ENCODE measurements at places on chromosomes 4 and X.

- DNase-seq, result no peak
Observed at GRCh38 chr4:13432453-13432852, 51.7 kb downstream of the RAB28 start.

GRCh38 chrX:16311671-16312070 is 144.4 kb downstream of the MAGEB17 start:
- DNase-seq, result no peak

DNA sequence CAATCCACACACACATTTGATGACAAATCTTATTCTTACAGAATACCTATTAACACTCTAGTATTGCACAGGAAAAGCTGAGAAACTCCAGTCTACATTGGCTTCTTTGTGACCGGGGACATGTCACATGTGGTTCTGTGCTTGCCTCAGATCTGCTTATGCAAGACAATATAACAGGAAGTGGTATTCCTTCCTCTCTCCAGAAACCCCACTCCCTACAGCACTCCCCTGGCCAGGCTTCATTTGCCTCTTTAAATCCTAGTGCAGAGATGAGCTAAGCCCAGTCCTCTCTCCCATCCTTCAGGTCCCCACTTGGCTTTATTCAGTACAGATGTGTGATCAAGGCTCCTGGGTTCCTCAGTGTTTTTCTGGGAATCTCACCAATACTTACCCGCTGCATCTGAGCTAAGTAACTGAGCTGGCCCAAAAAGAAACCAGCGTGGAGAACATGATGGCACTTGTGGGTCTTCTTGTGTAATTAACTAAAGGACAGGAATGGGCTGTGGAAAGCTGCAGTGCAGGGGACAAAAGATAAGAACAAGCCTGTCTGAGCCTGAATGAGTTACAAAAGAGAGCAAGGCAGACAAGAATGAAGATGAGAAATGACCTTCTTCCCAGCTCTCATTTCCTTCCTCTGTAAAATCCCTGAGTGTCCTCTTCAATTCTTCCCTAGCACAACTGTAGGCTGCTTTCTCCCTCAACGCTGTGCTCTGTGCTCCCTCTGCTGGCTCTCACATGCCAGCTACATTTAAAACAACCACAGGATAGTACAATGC is 105.6 kb downstream of the HNRNPD start:
- peak; percentile 37 for DNase-seq

GRCh38 chrX:130728208-130728607 is 174.8 kb downstream of the ENOX2 start:
- no peak for DNase-seq

- DNase-seq, result no peak
Observed at GRCh38 chr4:165199722-165200121, 7.6 kb upstream of the KLHL2 start.

- no peak for DNase-seq
Observed at GRCh38 chr4:114088481-114088880, 109.0 kb upstream of the ARSJ start.

DNA sequence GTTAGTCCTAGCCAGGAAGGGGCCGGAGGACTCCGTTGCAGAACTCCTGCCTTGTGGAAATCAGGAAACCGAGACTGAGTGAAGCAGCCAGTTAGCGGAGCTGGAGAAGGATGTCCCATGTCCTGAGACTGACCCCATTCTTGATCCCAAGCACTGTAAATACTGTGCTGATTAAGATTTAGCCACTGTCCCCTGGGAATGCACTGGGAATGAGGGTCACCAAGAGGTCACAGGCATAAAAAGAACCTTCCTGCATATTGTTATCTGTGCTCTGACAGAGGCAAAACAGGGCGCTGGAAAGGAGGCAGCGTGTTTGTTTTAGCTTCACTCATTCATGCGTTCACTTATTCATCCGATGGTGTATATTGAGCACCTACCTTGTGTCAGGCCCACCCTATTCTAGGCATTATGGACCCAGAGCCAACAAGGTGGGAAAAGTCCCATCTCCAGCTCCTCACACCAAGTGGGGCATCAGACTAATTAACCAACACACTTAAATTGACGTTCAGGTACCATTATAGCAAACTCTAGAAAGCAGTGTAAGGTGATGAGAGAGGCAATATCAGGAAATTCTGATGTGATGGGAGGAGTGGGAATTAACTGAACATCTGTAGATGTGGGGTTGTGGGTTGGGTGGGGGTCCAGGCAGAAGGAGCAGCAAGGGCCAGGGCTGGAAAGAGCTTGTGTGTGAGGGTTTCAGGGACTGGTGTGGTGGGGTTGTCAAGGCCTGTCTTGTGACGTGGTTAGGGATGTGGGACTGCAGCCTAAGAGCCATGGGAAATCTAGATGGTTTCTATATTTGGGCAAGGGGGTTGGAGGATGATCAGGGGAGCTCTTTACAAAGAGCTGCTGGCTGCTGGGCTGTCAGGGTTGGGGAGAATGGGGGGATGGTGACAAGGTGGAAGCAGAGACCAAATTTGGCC is 10.6 kb upstream of the SLC2A9 start:
- DNase-seq, result no peak

DNA sequence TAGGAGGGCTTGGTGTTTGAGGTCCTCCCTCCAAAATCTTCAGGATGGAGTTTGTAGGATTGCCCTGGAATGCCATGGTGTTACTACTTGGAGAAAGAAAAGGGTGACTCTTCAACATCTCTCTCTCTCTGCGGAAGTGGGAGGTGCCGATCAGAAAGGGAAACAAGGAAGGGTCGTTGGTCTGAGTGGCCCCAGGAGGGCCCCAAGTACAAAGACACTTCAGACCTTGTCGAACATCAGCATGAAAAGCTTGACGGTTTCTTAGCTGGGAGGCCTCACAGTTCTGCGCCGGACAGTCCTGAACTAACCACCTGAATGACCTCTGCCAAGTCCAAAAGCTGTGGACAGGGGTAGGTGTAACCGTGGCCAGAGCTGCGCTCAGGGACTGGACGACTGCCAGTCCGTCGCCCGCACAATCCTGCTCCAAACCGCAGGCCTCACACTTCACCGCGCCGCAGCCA is 646 bp upstream of the GSX2 start:
- no peak for DNase-seq

- DNase-seq, result no peak
Observed at GRCh38 chr4:119005928-119006460, 117.3 kb downstream of the SYNPO2 start.

DNA sequence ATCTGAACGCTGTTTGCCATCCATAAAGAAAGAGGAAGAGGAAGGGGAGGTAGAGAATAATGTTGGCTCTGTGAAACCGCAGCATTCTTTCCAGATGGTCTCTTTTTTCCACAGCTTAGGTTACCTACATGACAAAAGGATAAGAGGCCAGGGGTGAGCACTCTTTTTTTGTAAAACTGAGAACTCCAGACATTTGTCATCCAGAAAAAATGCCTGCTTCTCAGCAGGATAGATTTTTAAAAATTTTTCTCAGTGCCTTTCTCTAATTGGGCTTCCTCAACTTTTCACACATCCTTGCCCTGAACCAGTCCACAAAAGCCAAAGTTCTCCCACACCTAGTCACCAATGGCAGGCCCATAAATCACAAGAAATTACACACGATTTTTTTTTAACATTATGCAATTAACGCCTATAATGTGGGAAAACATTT is 158.1 kb upstream of the TENM3 start:
- no peak for DNase-seq

DNA sequence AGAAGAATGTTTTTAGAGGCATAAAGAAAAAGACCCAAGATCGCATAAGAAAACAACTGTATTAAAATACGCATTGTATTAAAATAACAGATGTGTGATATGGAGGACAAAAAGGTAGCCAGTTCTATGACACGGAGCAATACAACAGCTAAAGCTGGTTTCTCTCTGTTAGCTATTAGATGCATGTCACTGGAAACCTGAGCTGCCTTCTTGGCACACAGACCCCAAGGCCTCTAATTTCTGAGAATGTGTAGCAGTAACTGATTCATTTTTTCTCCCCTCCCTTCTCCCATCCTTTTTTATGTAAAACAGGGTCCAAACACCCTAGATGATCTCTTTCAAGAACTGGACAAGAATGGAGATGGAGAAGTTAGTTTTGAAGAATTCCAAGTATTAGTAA is 4.1 kb downstream of the S100G start:
- DNase-seq, result no peak

- no peak for DNase-seq
Observed at GRCh38 chr4:135564090-135564489, 1362.5 kb upstream of the PABPC4L start.

- no peak for DNase-seq
Observed at GRCh38 chr4:150230561-150230960, 152.3 kb downstream of the DCLK2 start.

- DNase-seq, result no peak
Observed at GRCh38 chr4:48042979-48043461, 26.4 kb downstream of the NIPAL1 start.

GRCh38 chr4:138609943-138610350 is 367.8 kb upstream of the SLC7A11 start:
- no peak for DNase-seq

DNA sequence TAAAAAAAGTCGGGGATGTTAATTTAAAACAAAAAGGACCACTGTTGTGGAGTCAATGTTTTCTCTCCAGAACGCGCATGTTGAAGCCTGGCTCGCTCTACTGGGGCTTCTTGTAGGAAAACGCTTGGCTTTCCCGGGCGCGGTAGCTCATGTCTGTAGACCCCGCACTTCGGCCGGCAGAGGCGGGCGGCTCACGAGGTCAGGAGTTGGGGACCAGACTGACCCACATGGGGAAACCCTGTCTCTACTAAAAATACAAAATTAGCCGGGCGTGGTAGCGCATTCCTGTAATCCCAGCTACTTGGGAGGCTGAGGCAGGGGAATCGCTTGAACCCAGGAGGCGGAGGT is 15.6 kb downstream of the NELFA start:
- DNase-seq, result no peak

DNA sequence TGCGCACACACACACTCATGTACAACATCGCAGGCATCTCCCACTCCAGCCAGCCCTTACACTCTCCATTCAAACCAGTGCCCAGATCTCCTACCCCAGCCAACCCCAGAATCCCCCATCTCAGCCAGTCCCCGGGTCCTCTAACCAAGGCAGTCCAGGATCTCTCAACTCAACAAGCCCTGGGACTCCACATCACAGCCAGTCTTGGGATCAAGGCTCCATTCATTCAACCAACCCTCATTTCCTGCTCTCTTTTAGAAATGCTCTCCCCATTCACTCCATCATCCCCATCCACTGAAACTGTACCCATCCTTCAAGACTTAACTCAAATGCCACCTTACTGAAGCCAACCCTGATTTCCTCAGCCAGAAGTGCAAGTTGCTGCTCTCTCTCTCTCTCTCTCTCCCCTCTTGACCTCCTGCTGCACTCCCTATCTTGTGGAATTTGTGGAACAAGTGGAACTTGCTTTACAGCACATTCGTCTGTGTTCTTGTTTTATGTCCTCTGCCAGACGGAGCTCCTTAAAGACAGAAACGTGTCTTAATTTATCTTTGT is 40.6 kb upstream of the IQSEC2 start:
- no peak for DNase-seq

DNA sequence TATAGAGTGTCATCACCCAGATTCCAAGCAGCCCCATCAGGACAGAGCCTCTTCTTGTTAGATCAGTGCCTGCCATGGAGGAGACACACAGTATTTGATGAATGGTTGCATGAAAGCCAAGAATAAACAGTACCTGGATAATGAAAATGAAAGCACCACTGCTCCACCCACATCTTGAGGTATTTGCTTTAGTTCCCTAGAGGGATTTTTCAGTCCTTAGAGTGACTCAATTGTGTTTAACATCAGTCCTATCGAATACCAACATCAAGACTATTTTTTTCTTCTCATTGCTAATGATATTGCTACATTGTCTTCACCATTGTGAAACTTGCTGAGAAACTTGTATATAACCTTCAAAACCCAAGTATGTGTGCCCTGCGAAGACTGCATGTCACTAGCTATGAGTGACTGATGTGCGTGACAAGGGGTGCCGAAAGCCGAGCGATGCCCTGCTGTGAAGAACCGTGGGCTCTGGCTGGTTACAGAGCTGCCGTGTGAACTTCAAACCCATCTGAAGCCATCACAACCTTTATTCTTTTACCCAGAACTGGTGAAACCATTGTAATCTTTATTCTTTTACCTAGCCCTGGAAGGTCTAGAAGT is 211.3 kb upstream of the FAT1 start:
- DNase-seq, result peak; percentile 47

DNA sequence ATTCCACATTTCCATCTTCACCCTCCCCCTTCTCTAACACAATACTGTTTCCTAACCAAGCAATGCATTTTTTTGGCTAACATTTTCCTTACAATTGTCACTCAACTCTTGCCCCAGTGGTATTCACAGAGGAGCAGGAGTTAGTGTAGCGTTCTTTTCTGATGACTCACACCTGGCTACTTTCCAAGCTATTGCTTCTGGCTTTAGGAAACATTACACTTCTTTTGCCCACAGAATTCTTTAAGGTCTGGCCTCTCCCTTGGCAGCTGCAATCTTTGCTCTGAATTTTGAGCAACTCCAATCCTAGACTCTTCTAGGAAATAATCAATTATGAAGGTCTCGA is 27.5 kb upstream of the PDGFC start:
- DNase-seq, result peak; percentile 93

DNA sequence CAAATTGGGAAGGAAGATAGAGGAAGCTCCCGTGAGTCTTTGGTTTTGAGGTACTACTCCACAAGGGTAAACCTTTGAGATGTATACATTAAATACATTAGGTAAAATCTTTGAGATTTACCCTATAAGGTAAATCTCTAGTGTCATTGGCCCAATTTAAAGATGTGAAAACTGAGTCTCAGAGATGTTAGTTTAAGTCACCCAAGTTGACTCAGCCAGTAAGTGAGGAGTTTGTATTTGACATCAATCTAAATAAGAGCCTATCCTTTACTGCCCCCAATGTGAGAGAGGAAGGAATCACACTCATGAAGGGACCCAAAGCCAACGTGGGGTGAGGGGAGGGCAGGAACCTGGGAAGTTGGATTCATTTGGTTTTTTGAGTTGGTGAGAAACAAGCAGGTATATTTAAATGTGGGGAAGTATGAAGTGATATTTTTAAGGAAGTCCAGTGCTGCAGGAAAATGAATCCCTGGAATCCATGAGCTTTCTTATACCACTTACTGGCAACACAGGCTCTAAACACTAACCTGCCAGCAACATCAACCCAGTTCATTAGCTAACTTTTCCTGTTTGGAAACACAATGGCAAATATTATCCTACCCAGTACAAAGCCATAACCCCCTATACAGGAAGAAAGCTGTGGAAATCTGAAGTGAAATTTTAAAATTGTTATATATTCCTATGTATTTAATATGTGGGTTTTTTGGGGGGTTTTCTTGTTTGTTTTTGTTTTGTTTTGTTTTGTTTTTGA is 55.3 kb downstream of the PALLD start:
- no peak for DNase-seq

GRCh38 chr4:26223155-26223554 is 97.7 kb upstream of the RBPJ start:
- DNase-seq, result no peak

- no peak for DNase-seq
Observed at GRCh38 chrX:21509912-21510311, 135.7 kb downstream of the CNKSR2 start.

- no peak for DNase-seq
Observed at GRCh38 chr4:66694739-66695138, 850.6 kb downstream of the CENPC start.
